ENCODE measurements at places on chromosomes 5 and 9.

GRCh38 chr9:96073531-96074480, 198.3 kb downstream of the ERCC6L2 start:
- no peak for DNase-seq

DNA sequence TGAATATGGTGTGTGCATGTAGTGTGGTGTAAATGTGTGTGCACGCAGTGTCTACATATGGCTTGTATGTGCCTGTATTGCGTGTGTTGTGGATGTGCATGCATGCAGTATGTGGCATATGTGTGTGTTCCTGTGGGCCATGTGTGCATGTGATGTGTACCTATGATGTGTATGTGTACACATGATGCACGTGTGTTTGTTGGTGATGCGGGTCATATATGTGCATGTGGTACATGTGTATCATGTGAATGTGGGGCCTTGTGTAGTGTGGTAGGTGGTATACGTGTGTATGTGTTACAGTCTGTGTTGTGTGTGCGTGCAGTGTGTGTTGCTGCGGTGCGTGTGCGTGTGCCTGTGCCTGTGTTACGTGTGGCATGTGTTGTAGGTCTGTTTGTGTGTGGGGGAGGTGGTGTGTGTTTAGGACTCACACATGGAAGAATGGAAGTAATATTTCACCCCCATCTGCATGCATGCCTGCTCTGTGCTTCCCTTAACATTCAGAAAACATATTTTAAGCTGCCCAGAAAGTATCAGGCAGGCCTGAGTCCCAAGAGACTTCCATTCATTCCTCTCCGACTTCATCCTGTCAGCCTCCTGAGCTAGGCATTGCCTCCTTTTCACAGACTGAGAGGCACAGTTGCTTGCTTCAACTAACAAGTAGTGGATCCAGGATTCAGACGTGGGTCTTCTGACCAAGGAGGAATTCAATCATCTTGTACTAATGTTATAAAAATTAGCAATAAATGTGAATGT, 55.4 kb upstream of the RUFY1 start:
- no peak for DNase-seq

- no peak for DNase-seq
These were observed 5.6 kb downstream of the OLFM1 start for GRCh38 chr9:135093111-135093510.

DNA sequence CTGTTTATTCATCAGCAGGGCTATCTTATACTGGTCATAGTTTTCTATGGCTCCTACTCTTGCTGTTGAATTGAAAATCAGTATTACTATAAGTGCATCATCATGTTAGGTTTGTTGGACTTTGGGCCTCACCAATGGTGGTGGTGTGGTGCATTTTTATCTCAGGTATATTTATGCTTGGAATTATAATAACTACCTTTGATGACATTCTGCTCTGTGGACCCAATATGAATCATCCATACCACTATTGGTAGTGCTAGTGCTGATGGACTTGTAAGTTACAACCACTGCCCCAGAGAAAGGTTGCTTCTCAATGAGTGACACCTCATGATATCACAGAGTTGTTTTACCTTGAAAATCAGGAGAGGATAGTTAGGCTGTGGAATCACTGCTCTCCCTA, 28.0 kb downstream of the IL9 start:
- DNase-seq: no peak

DNA sequence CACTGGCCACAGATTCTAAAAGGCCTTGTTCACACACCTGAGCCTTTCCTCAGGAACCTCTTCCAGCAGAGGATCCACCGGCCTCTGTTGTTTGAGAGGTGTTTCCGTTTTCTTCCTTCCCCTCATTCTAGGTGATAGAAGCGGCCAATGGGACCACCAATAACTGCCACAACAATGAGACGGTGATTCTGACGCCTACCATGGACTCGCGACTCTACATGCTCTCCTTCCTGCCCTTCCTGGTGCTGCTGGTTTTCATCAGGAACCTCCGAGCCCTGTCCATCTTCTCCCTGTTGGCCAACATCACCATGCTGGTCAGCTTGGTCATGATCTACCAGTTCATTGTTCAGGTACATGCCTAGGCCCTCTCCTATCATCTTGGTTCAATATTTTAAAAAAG, 20.2 kb downstream of the SLC36A1 start:
- DNase-seq: no peak

GRCh38 chr5:106154280-106154716, 1516.4 kb downstream of the EFNA5 start:
- no peak for DNase-seq

DNA sequence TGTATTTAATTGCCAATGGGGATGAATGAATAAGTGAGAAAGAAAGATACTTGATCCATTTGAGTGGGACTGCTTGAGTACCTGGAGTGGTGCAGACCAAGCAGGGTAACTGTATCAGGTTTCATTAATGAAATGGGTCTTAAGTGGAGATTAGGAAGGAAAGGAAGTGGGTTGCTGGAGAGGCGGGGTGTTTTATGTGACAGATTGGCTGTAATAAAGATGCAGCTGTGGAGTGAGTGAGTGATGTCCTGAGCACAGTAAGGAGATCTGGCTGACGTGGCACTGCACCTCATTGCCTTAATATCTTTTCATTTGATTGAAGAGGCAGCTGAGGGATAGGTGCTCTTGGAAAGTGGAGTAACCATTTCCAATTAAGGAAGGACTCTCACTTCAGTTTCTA, 161.0 kb upstream of the CCDC152 start:
- DNase-seq: no peak

GRCh38 chr9:15469406-15469805, 41.4 kb downstream of the PSIP1 start:
- DNase-seq: no peak

DNA sequence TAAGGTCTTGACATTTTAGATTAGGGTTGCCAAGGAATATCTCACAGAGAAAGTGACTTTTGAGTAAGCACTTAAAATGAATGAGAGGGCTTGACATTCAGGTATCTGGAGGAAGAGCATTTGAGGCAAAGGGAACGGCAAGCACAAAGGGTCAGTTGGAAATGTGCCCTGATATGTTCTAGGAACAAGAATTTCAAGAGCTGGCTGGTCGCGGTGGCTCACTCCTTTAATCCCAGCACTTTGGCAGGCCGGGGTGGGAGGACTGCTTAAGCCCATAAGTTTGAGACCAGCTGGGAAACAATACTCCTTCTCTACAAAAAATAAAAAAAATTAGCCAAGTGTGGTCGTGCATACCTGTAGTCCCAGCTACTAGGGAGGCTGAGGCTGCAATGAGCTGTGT, 16.5 kb downstream of the KIAA1958 start:
- DNase-seq: peak; percentile 29

GRCh38 chr9:111481885-111482636, 2.1 kb downstream of the ECPAS start:
- no peak for DNase-seq

DNA sequence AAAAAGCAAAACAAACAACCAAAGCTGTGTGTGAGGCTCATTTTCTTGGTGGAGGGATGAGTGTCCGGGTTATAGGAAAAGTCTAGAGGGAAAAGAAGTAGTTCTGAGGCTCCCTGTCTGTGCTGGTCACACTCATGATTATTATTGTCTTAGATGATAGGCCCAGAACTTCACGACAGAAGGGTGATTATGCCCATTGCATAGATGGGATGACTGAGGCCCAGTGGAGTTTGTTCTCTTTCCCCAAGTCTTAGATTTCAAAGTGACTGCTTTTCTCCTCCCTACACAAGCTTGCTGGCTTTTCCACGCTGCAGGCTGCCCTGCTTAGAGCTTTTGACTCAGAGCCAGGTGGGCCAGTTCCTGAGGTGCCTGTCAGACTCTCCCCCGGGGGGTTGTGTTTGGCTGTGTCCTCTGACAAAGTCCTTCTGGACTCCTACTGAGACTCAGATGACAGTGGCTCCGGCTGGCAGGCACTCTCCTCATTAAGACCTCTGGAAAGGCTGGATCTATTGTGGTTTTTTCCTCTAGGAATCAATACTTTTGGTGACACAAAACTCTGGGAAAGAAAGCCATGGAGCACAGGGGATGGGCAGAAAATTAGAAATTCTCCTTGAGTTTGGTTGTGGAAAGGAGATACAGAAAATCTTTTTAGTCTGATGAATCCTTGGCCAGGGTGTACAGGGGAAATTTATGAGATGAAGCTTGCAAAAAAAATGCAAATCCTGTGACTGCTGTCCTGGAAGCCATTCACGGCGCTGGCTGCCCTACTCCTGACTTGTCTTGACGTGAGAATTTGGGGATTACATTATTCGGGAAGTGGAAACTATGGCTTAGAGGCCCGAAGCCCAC, 120.9 kb downstream of the NSG2 start:
- peak; percentile 12 for DNase-seq

- no peak for DNase-seq
These were observed 209.5 kb upstream of the TARS1 start for GRCh38 chr5:33231214-33231710.

- DNase-seq: peak; percentile 76
These were observed 40.2 kb upstream of the GARNL3 start for GRCh38 chr9:127224178-127224882.

- no peak for DNase-seq
These were observed 40.6 kb upstream of the COL5A1 start for GRCh38 chr9:134600836-134601638.

DNA sequence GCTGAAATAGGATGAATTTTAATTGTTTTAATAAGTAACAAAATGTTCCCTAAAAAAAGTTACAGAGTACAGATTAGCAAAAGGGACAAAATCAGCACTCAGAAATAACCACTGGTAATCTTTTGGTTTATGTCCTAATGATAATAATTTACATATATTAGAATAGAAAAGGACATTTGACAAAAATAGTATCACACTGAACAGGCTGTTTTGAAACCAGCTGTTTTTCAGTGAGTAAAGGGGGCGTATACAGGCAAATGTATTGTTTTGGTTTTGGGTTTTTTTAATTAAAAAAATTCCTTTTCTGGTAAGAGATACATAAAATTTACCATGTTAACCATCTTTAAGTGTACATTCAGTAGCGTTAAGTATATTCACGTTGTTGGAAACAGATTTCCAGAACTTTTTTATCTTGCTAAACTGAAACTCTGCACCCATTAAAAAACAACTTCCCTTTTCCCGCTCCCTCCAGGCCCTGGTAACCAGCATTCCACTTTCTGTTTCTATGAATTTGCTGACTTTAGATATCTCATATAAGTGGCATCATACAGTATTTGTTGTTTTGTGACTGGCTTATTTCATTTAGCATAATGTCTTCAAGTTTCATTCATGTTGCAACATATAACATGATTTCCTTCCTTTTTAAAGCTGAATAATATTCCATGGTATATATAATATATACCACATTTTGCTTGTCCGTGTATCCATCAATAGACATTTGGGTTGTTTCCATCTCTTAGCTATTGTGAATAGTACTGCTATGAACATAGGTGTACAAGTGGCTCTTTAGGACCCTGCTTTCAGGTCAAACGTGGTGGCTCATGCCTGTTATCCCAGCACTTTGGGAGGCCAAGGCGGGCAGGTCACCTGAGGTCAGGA, 20.6 kb upstream of the LARP1 start:
- DNase-seq: no peak

DNA sequence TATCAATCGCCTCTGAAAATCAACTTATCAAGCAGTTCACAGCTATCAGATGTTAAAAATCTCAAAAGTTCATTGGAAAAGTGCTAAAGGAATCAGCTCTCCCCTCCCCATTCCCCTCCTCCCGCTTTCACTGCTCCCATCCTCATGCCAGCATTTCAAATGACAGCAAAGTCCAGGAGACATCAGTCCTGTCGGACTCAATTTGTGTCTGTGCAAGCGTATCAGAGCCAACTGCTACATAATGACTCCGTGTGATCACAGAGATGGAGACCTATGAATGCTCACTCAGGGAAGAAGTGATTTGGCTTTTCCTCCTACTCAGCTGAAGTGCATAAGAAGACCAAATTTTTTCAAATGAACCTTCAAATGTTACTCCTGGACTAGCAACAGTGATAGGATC, 937.2 kb upstream of the DMAC1 start:
- DNase-seq: no peak

- no peak for DNase-seq
These were observed 146.9 kb upstream of the SLC1A3 start for GRCh38 chr5:36459176-36460135.

DNA sequence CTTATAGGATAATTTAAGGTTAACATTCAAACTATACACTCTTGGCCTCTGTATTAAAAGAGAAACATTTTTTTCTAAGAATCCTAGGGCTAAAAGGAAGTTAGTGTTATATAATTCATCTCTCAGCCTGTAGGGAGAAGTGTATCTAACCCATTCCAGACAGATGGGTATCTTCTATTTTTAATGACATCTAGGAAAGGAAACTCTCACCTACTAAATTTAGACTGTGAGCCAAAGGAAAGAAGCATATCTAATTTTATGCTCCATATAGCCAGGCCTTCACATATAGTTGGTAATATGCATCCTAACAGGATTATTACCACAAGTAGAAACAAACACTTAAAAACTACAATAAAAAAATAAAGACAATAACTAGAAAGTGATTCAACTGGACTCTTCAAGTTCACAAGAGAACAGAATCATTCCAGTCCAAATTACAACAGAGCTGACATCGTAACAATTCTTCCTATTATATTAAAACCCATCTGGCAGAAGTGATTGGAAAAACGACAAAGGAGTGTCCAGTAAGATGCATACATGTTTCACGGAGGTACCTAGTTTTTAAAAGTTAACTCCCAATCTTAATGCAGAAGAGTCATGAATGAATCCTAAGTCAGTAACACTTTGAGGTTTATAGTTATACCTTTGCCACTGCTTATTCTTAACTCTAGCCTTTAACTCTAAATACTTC, 39.4 kb downstream of the SCAI start:
- DNase-seq: no peak

DNA sequence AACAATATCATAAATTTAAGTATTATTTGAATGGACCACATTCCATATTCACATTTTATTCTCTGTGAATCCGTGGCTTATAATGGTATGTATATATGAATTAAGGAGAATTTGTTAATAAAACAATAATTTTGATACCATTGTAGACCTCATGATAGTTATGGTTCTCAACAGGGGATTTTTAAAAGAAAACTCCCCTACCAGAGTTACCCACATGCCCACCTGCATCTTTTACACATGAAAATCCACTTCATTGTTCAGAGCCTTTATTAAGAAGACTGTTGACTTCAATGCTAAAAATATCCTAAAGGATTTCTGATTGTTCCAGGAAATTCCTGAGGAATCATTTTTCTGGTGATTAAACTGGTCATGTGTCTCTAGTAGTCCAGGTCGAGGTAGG, 557.7 kb upstream of the MEF2C start:
- DNase-seq: no peak

GRCh38 chr5:29085142-29085541, 2046.8 kb upstream of the CDH9 start:
- no peak for DNase-seq

DNA sequence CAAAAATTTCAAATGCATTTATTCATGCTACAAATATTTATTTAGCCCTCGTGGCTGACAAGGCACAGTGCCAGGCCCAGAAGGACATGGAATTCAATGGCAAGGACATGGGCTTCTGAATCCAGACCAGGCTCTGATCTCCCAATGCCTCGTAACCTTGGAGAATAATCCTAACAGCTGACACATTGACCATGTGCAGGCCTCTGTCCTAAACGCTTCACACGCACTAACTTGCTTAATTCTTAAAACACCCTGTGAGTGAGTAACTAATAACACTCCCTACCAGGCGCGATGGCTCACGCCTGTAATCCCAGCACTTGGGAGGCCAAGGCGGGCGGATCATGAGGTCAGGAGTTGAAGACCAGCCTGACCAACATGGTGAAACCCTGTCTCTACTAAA, 33.2 kb downstream of the MYO10 start:
- DNase-seq: no peak

GRCh38 chr9:86670536-86670935, 276.8 kb downstream of the GAS1 start:
- no peak for DNase-seq

- no peak for DNase-seq
These were observed at the start of gene C5orf63 for GRCh38 chr5:127072861-127073846. Gene C5orf63 (minus strand): TSS chr5:127073502. CDS start chr5:127058995, 14,507 bp downstream.

Measured in midbrain (tissue), 1 donor.